ENCODE measurements at places on chromosomes 4 and X.

DNA sequence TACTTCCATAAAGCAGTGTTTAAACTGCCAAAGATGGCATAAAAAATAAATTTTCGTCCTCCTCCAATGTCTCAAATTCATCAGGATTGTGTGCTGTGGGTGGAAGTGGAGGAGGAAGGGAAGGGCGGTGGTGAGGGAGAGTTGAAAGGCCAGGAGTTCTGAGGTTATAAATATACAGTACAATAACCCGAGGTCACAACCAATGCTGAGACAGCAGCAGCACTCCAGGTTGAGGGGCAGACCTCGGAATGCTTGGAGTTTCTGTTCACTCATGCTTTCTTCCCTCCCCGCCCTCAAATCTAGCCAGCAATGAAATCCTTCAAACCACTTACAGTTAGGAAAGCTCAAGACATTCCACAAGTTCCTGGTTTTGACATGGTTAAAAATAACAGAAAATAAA lies 134.0 kb upstream of the SMAD1 start:
- DNase-seq, result no peak

DNA sequence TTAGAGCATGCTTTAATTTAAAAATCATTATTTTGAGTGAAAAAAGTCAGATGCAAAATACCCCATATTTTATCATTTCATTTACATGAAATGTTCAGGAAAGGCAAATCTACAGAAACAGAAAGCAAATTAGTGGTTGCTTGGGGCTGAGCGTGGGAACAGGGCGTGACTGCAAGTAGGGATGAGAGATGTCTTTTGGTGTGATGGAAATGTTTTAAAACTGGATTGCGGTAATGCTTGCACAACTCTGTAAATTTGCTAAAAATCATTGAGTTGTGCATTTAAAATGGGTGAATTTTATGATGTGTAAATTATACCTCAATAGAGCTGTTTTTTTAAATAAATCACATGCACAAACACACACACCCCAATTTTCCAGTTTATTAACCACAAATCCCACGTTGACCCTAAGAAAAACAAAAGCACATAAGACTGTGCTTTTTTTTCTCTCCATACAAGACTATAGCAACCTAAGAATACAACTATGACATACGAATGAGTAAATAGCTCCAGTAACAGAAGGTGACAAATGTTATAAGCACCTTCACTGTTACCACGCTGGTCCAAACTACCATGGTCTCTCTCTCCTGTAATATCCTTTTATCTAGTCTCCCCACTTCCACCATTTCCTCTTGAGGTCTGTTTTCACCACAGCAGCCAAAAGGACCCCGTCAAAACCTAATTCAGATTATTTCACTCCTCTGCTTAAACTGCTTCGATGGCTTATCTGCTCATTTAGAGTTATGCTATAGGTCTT lies 37.2 kb downstream of the FRMD7 start:
- DNase-seq, result no peak

DNA sequence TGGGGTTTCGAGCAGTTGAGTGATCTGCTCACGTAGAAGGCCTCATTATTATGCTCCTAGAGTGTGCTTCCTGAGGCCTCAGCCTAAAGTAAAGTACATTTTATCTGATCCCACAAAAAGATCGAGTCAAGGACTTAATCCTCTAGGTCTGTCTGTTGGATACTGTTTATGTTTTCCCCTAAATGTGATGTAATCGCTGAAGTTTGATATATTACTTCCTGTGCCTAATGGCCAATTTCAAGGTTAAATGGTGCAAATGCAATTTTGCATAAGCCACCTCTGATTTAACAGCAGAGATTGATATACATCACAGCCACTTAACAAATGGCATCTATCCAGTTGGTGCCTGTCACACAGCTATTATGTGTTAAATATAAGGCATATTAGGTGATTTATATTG lies 19.4 kb upstream of the SERTM2 start:
- no peak for DNase-seq

DNA sequence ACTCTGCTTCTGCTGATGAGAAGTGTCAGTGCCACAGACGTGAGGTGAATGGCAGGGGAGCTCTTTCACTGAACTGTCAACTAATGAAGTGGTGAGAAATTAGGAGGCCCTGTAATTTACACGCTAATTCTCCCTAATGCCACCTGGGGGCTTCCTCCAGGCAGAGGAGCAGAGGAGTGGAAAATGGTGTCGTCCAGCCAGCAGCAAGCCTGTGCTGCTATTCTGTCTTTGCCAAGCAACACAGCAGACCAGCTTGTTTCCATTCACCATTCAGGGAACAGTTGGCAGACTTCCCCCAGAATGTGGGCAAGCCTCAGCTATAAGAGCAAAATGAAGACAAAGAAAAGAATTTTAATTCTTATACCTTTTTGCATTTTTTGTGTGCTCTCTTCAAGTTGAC lies 245.2 kb upstream of the TET2 start:
- DNase-seq, result no peak

GRCh38 chr4:3410401-3411135 lies 31.2 kb upstream of the HGFAC start:
- DNase-seq, result no peak

DNA sequence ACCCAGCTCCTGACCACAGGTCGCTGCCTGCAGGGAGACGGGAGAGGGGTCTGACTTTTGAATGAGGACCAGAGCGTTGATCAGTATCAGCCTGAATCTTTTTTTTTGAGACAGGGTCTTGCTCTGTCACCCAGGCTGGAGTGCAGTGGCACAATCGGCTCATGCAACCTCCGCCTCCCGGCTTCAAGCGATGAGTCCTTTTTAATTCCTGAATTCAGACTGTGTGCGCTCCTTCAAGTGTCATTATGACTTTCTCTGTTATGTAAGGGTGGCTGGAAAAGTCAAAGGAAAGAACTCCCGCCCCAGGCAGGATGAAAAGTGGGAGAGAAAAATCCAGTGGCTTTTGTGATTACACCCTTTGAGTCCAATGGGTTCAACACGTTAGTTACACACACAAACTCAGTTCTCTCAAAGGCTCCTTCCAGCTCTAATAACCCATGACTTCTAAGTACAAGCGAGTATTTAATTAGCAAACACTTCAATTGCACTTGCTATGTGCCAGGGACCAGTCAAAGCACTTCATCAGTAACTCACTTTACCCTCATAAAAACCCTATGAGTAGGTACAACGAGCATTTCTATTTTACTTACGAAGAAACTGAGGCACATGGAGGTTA lies 44.4 kb downstream of the PDHA1 start:
- DNase-seq, result no peak

- no peak for DNase-seq
These were observed 3.9 kb downstream of the UBA1 start for GRCh38 chrX:47197526-47197925.

DNA sequence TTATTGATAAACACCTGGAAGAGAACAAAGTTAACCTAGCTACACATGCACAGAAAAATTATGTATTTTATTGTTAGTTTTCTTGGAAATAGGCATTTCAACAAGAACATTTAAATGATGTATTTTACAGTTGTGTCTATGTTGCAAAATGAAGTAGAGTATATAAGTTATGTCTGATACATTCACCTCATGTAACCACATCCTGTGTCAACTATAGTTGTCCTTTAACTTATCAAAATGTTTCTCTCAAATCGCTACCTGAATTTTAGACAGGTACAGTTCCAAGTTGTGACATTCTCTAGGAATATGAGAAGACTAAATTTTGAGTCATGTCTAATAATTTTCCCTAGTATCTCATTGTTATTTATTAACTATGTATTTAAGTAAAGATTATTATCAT lies 27.2 kb upstream of the TNIP3 start:
- no peak for DNase-seq

- no peak for DNase-seq
These were observed 35.0 kb downstream of the PROM1 start for GRCh38 chr4:16048619-16049419.

GRCh38 chrX:121569609-121570008 lies 522.2 kb downstream of the GLUD2 start:
- DNase-seq, result no peak

GRCh38 chr4:114302472-114302871 lies 296.1 kb upstream of the UGT8 start:
- DNase-seq, result no peak

- no peak for DNase-seq
These were observed 197.1 kb upstream of the UGT8 start for GRCh38 chr4:114401483-114401882.

- DNase-seq, result no peak
These were observed 76.7 kb upstream of the HS3ST1 start for GRCh38 chr4:11505221-11505971.

GRCh38 chr4:63921561-63921960 lies 487.7 kb downstream of the TECRL start:
- DNase-seq, result no peak

GRCh38 chr4:61011051-61011450 lies 189.1 kb upstream of the ADGRL3 start:
- DNase-seq, result no peak

DNA sequence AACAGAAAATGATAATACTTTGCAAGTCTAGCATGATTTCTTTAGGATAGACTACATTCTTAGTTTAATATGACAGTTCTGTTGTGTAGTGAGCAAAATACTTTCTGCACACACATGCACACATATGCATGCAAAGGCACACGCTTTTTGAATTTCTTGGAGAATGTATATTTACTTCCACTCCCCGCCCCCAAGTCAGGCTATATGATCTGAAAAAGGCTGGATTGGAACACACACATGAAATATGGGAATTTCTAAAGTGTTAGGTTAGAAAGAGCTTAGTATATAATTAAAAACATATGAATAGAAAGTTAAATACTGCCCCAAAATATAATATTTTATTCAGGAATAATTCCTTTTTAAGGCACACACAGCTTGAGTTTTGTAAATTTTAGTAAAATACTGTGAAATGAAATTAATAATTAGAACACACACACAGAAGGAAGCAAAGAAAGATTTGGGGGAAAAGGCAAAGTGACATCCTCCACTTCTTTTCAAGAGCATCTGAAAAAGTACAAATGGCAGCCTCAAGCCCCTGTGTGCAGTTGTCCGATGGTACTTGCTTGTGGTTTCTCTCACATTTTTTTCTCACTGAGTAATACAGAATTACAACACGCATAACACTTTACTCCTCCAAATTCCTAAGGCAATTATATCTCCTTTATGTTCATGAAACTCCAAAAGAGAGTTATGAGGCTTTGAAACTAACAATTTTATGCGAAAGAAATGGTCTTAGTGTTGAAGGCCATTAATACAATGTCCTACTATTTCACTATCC lies 228.9 kb upstream of the ETNPPL start:
- DNase-seq, result no peak

DNA sequence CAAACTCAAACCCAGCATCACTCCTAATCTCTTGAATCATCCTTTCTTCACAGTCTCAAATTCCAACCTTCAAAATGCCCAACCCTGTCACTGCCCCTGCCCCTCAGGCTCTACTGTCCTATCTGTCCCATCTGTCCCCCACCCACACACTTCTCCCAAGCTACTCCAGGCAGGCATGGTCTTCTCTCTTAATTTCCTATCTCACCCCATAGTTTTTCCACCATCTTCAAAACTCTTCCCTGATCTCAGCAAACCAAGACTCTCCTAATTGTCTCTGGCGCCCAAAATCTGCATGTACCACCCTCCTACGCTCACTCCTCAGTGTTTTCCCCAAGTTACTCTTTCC lies 644 bp downstream of the LAMP2 start:
- no peak for DNase-seq

GRCh38 chr4:98794565-98795205 lies 134.2 kb downstream of the EIF4E start:
- no peak for DNase-seq

GRCh38 chr4:27568236-27568951 lies 707.8 kb downstream of the STIM2 start:
- no peak for DNase-seq

- no peak for DNase-seq
These were observed 97.5 kb upstream of the CXXC4 start for GRCh38 chr4:104592183-104592582.

- no peak for DNase-seq
These were observed 66.4 kb upstream of the MAOA start for GRCh38 chrX:43589735-43590134.

DNA sequence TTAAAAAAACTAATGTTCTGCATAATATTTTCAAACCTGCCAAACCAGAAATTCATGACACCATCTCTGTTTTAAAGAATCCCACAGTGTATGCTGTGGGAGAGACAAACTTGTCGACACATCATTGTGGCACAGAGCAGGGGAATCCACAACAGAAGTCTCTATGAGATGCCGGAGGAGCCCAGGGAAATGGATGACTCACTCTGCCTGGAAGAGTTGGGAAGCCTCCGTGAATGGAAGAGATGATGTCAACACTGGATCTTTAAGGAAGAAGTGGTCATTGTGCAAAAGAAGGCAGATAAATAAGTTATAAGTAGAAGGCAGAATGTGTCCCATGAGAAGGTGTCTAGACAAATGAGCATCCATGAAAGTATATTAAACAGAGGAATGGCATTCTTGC lies 595.1 kb downstream of the RAB28 start:
- no peak for DNase-seq

DNA sequence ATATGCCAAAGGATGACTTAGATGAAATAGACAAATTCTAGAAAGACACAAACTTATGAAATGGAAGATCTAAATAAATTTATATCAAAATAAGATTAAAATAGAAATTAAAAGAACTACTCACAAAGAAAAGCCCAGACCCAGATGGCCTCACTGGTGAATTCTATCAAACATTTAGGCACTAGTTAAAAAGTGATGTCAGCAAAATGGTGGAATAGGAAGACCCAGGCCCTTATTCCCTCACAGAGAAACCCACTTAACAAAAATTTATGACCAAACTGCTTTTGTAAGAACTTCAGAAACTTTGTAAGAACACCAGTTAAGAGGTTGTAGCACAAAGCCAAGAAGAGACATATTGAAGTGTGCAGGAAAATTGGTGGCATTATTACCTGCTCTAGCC lies 129.5 kb downstream of the GATB start:
- DNase-seq, result no peak

DNA sequence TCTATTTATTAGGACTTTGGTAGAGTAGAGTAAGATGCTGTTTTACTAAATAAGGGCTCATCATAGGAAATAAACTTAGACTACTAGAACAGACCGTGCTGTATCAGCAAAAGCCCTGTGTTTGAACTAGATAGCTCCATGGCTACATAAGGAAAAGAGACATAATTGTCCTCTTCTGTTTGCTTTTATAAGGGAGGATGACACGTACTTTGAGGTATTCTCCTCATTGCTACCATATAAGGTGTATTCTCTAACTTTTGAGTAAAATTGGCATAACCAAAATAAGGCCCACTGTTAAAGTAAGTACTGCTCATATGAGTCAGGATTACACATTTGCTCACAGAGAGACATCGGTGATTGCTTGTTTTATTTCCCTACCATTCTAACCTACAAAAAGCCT lies 64.3 kb downstream of the PDLIM5 start:
- DNase-seq, result no peak

DNA sequence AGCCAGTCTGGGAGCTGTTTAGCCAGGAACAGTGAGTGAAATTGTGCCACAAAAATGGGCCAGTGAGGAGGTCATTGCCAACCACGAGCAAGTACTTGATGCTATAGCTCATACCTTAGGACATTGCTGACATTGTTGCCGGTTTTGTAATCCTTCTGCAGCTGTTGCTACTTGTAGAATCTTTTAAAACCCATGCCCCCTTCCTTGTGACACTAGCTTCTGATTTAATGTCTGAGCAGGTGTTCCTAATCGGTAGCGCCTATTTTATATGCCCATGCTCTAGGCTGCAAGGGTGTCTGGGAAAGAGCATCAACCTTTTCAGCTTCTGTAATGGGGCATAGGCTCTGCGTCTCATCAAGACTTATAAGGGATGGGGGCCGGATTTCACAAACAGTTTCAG lies 2.6 kb downstream of the POLA1 start:
- no peak for DNase-seq

GRCh38 chrX:154545673-154546274 lies 872 bp downstream of the G6PD start:
- no peak for DNase-seq
